Panc1 (cell line): ENCODE measurements at places on chromosomes 13 and 19. TPM values are rescaled to one million over a fixed set of nuclear protein-coding genes. Genes with fewer than 3 reads are reported as not detected.

GRCh38 chr19:6540918-6541689 is 10.3 kb downstream of the TNFSF9 start:
- no peak overlapping the region for H3K4me3 ChIP-seq
- H3K27ac ChIP-seq, result no peak overlapping the region
- H3K27me3 ChIP-seq, result no peaks in the 10 kb centered on the region
- no peaks in the 10 kb centered on the region for H3K36me3 ChIP-seq
- no peaks in the 10 kb centered on the region for H3K4me1 ChIP-seq

ZNF568 gene
- 19.3 TPM for total RNA-seq

DNA sequence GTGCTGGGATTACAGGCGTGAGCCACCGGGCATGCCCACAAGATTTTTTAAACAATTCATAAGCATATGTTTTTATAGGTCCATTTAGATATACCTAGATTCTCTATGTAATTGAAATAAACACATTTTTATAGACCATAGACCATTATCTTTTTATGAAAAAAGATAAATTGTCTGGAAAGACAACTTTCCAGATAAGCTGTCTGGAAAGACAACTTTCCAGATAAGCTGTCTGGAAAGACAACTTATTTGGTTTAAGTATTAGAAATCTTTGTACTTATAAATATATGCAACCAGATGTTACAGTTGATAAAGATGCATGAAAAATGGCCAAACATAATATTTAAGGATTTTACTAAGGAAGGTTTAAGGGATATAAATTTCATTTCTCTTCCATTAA is 538.5 kb downstream of the GPC6 start:
- H3K27ac ChIP-seq, result no peak overlapping the region
- no peaks in the 10 kb centered on the region for H3K27me3 ChIP-seq
- no peaks in the 10 kb centered on the region for H3K4me1 ChIP-seq

DNA sequence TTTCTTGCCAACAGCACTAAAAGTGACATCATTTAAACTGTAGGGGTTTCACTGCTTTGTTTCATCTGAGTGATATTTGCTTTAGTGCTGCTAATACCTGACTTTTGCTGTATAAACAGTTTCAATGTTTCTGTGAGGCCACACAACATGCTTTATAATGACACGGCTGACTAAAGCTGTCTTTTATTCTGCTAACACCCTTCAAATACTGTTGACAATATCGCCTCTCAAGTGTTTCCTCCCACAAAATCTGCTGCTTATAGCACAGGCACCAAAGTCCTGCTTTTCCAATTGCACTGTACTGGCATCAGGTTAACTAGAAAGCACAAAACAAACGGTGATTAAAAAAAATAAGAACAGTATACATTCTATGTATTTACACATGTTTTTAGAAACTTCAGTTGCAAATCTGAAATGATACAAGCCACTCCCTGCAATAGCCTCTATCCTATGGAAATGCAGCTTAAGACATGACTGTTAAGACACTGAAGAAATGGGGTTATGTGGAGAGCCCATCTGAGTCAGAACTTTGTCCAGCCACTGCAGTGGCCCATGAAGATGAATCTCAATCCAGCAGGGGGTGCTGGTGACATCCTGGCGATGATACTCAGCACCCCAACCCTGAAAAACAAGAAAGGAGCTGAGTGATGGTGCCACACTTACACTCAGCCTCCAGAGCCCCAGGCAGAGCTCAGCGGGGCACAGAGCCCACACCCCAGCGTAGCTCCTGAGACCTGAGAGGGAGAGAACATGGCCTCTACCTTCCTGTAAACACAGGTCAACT is 29.4 kb downstream of the RFXAP start:
- H3K36me3 ChIP-seq, result no peaks in the 10 kb centered on the region; the same call in 1 of the 2 replicates
- DNase-seq, result no peak
- no peak overlapping the region for H3K4me3 ChIP-seq
- no peaks in the 10 kb centered on the region for H3K4me1 ChIP-seq

- H3K4me3 ChIP-seq, result no peak overlapping the region
- no peaks in the 10 kb centered on the region for H3K4me1 ChIP-seq
- H3K27ac ChIP-seq, result no peak overlapping the region
- H3K27me3 ChIP-seq, result no peaks in the 10 kb centered on the region
- no peak for DNase-seq
Observed at GRCh38 chr13:113637262-113638160, 20.5 kb downstream of the ATP4B start.

DNA sequence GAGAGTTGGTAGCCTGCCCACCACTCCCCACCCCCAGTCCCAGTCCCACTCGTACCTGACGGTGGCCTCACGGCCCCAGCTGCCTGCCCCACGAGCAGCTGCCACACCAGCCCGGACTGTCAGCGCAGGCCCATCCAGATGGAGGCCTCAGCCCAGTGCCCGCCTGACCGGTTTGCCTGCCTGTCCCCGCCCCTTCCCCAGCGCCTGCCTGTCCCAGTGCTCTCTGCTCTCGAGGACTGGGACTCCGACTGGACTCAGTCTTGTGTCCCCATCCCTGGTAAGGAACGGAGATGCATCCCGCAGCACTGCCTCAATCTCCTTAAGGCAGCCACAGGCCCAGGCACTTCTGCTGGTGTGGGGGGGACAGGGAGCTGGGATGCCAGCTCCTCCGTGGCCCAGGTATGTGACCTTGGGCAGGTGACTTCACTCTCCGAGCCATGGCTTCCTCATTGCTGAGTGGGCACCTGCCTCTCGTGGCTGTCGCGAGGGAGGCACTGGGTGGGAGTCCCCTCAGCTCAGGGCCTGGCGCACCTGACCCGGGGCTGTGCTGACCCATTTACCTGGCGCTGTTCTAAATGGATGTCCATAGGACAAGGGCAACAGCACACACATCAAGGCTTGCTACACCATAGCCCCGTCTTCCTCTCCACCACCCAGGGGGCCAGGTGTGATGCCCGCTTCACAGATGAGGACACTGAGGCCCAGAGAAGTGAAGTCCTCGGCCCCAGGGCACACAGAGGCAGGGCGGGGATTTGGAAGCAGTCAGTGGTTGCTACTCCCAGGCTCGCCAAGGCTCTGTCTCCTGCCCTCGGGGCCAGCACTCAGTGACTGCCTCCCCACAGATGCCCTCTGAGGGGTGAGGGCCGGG is at the start of gene NKPD1:
Gene NKPD1 (minus strand): TSS at position 113 of the 868 bp plus-strand sequence. CDS start 832 bp downstream, outside the sequence.
- H3K27me3 ChIP-seq, result no peaks in the 10 kb centered on the region
- DNase-seq, result no peak
- H3K4me3 ChIP-seq, result no peak within 1 kb of the TSS
- H3K4me1 ChIP-seq, result no peaks in the 10 kb centered on the region
- no peak within 1 kb of the TSS for H3K27ac ChIP-seq

GRCh38 chr13:112899281-112900225 is 69.5 kb upstream of the MCF2L start:
- no peak overlapping the region for H3K4me3 ChIP-seq
- no peaks in the 10 kb centered on the region for H3K4me1 ChIP-seq
- no peaks in the 10 kb centered on the region for H3K36me3 ChIP-seq
- DNase-seq, result no peak
- no peaks in the 10 kb centered on the region for H3K27me3 ChIP-seq
